ENCODE measurements at places on chromosomes 1 and 21.
A peak's percentile ranks its signal among the peaks of the same experiment; 100 is the strongest.

- no peak for DNase-seq
These were observed 165.6 kb downstream of the DUSP10 start for GRCh38 chr1:221576268-221576667.

DNA sequence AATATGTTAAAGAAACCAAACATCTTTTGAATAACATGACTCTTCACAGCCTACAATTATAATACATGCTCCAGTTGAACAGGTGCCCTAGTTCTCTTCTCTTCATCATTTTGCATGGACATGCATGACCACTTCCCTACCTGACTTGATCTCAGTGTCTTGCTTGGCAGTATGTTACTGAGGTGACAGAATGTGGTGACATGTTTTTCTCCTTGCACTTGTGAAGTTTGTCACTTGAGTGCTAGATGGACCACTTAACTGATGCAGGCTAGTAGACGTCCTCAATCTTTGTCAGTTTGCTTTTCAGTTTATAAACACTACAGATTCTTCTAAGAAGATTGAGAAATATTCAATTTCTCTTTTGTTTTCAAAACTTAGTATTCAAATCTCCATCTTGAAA lies 10.1 kb upstream of the KRTAP13-2 start:
- no peak for DNase-seq

DNA sequence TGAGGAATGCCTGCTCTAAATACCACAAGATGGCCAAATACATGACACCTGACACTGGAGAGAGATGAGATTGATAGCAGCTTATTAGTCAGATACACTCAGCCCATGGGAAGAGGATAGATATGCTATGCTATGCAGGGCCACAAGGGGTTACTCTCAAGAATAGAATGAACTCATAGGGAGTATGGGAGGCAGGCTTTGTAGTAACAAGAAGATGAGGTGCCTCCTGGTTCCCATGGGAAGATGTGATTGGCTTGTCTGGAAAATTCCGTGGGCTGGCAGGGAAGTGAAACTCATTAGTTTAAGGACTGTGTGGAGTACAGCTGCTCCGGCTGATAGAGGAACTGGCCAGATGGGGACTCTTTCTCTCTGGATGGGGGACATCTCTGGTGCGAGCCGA lies 16.5 kb downstream of the CCDC30 start:
- DNase-seq: no peak

GRCh38 chr1:3141129-3141528 lies 72.1 kb downstream of the PRDM16 start:
- no peak for DNase-seq

GRCh38 chr1:113233441-113233840 lies 156.9 kb upstream of the MAGI3 start:
- DNase-seq: no peak

DNA sequence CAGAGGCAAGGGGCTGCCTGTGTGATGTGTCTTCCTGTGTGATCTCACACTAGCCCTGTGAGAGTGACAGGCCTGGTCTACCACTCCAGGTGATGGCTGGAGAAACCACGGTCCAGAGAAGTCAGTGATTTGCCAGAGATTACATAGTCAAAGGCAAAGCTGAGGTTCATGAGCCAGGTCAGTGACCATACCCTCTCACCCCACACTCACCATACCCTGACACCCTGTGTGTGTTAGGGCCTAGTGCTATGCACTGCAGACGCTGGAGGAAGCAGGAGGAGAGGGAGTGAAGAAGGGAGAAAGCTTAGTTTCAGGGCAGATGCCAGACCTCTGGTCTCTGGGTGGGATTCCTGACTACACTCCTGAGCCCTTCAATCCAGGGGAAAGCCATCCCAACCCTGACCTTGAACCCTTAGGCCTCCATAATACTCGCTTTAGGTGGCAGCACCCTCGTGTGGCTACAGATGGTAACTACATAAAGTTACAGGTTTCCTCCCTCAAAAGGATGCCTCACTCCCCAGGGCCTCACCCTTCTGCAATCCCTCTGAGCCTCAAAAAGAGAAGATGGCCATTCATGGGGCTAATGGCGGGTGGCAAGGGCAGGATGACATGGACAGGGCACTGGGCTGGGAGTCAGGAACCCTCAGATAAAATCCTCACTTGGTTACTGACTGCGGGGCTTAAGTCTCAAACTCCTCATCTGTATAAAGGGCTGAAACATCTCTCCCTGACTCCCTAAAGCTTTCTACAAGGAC lies 20.8 kb upstream of the SDC3 start:
- DNase-seq: peak; percentile 20

GRCh38 chr1:84048820-84049219 lies 49.9 kb upstream of the TTLL7 start:
- DNase-seq: no peak

DNA sequence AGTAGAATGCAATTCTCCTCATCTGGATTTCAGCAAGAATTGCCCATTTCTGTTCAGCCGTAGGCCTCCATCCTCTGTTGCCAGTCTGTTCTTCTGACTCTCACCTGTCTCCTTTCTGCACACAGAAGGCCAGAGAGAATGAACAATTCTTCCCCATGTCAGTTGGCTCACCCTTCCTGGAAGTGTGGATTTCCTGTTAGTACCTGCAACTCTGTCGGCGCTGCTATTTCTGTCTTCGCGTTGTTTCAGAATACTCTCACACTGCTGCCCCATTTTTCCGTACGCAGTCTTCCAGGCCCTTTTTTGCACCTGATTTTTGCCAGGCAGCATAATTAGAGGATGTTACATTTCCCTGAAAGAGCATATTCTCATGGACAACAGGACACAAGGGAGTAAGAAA lies 200.7 kb downstream of the FGGY start:
- DNase-seq: no peak

- no peak for DNase-seq
These were observed 2.1 kb upstream of the LPGAT1 start for GRCh38 chr1:211832661-211833060.

DNA sequence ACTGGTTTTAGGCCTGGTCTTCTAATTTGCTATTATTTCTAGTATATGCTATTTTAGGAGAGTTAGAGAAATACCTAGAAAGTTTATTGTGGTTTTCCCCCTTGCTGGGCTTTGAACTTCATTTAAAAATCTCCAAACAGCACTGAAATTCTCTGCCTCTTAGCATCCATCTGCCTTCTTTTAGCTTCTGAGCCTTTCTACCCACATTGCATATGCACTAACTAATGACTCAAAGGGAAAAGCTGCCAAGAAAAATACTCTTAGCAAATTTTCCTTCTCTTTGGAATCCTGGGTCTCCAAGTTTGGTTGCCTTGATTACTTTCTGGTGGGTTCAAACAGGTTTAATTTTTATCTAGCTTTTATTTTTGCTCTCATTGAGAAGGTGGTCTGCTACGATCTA lies 408.4 kb upstream of the PTBP2 start:
- DNase-seq: no peak

- DNase-seq: no peak
These were observed 2.0 kb downstream of the CCDC24 start for GRCh38 chr1:43993206-43993914.

DNA sequence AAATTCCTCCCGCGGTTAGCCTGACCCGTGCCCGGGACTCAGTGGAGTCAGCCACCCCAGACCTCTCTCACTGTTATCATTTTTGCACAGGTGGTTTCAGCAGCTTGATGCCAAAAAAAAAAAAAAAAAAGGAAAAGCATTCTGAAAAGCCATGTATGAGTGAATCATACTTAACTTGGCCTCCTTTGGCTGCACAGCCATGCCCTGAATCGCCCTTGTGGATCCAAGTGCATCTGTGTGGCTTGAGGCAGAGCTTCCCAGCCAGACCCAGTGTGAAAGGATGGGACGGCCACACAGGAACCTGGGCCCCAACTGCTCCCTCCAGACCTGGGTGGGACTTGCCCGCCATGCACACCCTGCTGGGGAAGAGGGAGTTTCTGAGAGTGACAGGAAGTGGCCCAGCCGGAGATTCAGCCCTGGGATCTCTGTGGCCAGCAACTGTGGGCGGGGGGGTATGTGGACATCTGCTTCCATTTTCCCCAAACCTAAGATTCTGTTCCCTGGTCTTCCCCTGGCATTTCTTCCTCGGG lies 8.6 kb downstream of the YBEY start:
- no peak for DNase-seq

DNA sequence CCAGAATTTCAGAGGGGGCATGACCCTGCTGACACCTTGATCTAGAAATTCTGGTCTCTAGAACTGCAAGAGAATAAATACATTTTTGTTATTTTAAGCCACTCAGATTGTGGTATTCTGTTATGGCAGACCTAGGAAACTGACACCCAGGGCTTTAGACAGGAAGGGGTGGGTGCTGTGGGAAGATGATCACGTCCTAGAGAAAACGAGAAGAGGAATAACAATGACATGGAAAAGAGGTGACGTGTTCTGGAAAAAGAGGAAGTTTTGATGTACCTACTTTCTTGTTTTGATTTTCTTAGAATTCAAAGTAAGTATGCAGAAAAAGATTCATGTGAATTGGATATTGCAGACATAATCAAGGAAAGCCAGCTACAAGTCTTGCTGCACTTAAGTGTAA lies 232.9 kb upstream of the RUNX1 start:
- DNase-seq: no peak

DNA sequence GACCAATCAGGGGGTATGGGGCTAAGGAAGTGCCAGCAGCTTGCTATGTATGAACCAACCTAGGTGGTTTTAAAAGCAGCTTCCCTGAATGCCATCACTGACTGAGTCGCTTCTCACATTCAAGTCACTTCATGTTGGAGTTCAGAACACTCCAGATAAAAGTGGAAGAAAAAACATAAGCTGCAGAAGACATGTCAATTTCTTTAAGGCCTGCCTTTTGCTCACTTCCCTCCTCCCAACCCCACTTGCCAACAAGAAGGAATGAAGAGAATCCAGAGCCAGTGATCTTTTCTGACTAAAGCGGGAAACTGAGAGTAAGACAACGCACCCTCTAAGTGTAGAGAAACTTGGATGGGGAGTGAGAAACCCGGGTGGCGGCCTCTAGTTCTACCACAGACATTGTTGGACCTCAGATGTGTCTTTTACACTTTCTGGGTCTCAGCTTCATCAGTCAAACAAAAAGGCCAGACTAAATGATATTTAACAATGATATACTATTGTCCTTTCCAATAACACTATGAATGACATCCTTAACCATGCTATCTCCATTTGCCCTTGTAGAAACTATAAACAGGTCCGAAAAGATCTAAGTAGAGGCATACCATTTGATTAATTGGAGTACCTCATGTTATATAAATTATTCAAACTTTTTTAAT lies 54.1 kb downstream of the LUZP1 start:
- no peak for DNase-seq

DNA sequence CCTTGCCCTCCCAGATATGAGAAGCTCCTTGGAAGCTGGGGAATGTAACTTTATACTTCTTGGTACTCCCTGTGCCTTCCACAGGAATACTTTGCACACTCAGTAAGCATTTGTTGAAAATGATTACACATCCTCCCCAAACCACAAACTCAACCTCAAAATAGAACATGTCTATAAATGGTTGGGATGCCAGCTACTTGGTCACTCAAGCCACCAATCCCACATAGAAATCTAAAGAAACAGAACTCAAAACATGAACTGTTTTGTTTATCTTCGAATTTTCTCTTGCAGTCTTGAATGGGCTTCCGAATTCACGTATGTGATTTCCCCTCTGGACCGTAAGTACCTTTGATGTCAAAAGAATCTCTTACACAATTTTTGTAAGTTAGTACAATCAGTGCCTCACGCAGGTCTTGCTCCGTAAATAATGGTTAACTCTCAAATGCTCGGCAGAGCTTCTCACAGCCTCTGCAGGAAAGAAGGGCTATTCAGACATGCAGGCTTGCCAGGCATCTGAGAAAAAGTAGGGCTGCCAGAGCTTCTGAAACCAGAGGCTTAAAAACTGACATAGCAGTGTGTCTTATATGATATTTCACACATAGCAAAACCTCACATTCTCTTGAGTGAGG lies 26.9 kb downstream of the SORT1 start:
- no peak for DNase-seq

- no peak for DNase-seq
These were observed 32.2 kb downstream of the SOX13 start for GRCh38 chr1:204105131-204105515.

DNA sequence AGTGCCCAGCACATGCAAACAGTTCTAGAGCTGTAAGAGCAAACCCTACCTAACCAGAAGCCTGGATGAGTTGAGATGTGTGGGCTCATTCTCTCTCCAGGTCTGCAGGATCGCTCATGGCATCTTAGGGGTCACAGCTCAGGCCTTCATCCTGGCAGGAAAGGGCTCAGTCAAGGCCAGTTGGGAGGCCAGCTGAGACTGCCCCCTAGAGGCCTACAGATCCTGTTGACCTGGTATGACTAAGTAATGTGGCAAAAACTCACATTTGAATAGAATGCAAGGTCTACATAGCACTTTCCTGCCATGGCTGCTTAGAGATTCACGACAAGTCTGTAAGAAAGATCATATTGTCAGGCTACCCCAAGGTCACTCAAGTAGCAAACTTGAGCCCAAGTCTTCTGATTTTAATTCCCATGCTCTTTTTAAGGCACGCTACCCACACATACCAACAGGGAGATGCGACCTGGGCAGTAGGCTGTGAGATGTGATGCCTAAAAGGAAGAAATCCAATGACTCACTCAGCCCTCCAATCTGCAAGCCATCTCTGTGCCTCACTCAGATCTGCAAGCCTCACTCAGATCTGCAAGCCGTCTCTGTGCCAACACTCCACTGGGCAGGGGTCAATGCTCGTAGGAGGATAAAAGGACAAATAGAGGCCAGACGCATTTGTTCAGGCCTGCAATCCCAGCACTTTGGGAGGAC lies 5.1 kb upstream of the CAPN8 start:
- DNase-seq: no peak

- no peak for DNase-seq
These were observed 4.6 kb upstream of the SMG7 start for GRCh38 chr1:183467687-183468086.

DNA sequence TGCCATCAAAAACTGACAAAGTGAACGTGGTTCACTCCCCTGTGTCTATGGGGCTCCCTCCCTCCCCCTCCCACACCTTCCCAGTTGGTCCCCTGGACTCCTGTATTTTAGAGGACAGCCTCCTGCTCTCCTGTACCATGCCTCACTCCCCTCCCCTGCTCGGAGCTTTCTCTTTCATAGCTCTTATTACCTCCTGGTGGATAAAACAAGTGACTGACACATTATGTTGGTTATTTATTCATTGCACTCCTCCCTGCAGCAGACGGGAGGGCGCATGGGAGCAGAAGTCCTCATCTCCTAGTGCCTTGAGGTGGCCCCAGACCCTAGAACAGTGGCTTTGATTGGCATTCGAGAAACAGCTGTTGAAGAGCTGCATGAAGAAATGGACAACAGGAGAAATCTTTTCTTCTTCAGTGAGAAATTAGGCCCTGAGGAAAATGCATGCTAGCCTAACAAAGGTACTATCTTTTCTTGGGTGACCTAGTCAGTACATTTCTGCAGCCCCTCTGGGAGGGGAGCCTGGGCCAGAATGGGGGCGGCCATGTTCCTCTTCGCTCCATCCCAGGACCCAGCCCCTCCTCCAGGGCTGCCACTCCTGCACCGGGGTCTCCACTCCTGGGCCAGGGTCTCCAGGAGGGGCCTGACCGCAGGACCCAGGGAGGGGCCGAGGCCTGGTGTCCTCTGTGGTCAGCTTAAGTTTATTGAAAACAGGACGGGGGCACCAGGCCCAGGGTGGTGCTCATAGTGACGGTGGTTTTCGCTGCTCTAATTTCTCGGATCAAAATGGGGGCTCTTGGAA lies 1.2 kb upstream of the TFF1 start:
- DNase-seq: no peak

- DNase-seq: peak; percentile 21
These were observed 17.7 kb downstream of the RAP1GAP start for GRCh38 chr1:21651214-21652042.

GRCh38 chr1:210445485-210445884 lies 116.8 kb downstream of the HHAT start:
- no peak for DNase-seq

- DNase-seq: no peak
These were observed 30.8 kb downstream of the TRIM67 start for GRCh38 chr1:231192620-231193163.

- DNase-seq: no peak
These were observed 22.8 kb upstream of the CRNN start for GRCh38 chr1:152436593-152437496.
